Subcutaneous preadipocyte (primary cell): ENCODE measurements at places on chromosomes 12 and 14. TPM values are rescaled to one million over a fixed set of nuclear protein-coding genes. Genes with fewer than 3 reads are reported as not detected.

HCAR2 gene
- under 0.01 TPM in 2 replicates for total RNA-seq

HCAR3 gene
- total RNA-seq: not detected in 2 replicates

SDSL gene
- total RNA-seq: 2.9 and 3.9 TPM in 2 replicates

TDG gene
- total RNA-seq: 12.1 and 15.6 TPM in 2 replicates

CCNB1IP1 gene
- 30.5 and 33.8 TPM in 2 replicates for total RNA-seq

HOXC9 gene
- 2.9 and 8.8 TPM in 2 replicates for total RNA-seq

CEBPE gene
- not detected in 2 replicates for total RNA-seq

UNG gene
- total RNA-seq: 19.5 and 26.6 TPM in 2 replicates

PTPRO gene
- total RNA-seq: 0.20 and 0.37 TPM in 2 replicates

BLOC1S1 gene
- 33.8 and 54.0 TPM in 2 replicates for total RNA-seq

IL31 gene
- total RNA-seq: not detected in 2 replicates

CFL2 gene
- 63.9 and 76.2 TPM in 2 replicates for total RNA-seq

VRTN gene
- total RNA-seq: not detected in 2 replicates

GPR135 gene
- total RNA-seq: 4.3 and 5.5 TPM in 2 replicates
